ENCODE measurements at places on chromosomes 6 and 20.

DNA sequence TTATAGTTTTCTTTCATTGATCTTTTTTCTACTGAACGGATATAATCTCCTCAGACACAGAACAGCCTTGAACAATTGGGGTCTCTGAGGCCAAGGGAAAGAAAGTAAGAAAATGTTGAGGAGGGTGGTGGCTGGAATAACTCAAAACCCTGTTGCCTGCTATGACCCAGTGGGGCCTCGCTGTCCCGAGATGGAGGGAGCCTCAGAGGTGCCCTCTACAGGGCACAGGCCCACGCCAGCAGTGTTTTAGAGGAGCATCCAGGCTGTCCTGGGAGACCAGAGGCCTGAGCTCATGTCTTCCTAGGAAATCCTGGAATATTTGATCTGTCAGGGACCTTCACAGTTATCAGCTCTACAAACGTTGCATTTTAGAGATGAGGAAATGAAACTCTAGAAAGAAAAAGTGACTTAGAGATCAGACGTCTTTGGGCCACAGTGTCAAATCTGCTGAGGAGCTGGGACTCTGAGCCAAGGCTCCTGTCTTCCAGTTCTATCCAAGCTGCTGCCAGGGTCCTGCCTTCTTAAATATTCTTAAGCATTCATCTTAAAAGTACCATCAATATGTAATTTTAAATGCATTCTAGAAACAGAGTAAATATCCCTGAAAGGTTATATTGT lies 26.3 kb downstream of the ALDH5A1 start:
- DNase-seq: no peak

DNA sequence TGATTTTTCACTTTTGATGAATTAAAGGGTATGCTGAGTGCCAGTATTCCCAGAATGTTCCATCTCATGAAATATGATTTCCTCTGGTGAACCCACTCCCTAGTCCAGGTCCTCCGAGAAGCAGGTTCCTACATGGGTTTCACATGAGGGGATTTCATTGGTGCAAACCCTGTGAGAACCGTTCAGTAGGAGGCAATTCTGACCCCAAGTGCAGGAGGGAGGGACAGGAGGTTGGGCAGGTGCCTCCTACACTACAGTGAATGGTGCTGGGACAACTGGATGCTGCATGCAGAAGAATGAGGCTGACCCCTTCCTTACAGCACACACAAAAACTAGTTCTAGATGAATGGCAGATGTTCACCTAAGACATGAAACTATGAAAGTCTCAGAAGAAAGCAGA lies 5.1 kb upstream of the ULBP2 start:
- peak; percentile 12 for DNase-seq

DNA sequence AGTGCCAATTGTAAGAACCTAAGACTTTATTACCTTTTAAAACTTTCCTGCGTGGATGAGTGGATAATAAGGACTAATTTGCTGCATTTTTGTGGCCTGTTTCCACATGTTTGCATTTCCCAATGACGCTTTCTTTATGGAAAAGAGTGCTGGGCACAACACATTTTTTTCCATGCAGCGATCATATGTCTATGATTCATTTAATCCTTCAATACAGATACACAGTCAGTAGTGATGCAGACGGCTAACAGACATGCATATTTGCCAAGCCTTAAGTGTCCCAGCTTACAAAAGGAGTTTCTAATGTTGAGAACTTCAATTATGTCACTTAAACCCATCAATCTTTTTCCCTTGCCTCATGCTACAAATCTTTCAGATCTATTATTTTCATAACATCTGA lies 239.8 kb upstream of the PREP start:
- DNase-seq: no peak

GRCh38 chr6:31187780-31188194 lies 17.3 kb upstream of the POU5F1 start:
- no peak for DNase-seq

GRCh38 chr6:134995536-134995935 lies 45.6 kb upstream of the ALDH8A1 start:
- DNase-seq: no peak

DNA sequence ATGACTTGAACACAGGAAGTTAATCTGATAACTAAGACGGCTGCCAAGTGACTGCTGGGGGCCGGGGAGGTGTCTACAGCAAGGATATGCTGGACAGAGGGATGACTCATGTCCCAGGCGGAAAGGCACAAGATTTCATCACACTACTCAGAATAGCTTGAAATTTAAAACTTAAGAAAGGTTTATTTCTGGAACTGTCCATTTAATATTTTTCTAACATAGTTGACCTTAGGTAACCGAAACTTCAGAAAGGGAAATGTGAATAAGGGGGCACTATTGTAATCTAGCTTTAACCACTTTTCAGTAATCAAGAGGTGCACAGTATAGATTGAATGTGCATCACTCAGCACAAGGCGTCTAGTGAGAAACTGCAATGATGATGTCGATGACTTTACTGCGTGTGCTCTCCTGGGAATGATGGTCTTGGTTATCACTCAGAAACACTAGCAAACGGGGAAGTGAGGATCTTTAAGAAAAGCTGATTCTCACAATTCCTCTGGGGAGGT lies 171.5 kb downstream of the QKI start:
- DNase-seq: peak; percentile 87

- DNase-seq: no peak
Measured at GRCh38 chr6:131225127-131225526, 89.9 kb downstream of the AKAP7 start.

DNA sequence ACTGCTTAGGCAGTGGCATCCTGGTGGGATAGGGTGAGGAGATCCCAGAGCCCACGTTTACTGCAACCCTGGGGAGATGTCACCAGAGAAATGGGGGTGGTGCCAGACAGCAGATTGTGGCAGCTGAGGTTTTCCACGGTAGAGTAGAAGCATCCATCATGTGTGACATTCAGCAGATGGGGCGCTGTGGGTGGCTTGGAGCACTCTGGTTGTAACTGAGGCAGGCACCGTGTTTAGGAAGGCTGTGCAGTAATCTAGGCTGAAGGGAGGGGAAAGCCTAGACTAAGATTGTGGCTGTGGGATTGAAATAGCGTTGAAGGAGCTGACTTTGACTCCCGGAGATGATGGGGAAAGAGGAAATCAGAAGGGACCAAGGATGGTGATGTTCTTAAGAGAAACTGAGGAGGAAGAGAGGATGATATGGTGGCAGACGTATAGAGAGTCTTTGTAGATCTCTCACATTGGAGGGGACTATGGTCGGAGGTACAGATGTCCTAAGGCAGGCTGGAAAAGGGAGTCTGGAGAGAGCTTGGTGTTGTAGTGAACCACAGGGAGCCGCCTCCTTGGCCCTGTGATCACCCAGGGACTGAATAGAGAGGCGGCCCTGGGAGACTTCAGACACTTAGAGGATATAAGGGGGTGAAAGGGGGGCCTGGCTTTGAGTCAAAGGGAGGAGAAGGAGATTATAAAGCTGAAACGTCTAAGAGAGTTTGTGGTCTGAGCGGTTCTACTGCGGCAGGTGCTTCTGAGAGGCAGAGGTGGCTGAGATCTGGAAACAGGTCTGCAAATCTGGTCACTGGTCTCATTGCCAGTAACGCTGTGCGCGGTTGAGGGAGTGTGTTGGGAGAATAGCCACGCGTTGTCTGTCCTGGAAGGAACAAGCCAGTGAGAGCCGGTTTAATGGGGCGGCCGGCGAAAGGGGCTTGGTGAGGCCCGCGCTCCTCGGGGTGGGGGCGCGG lies 792 bp upstream of the MICA start:
- DNase-seq: peak; percentile 84

GRCh38 chr6:139679516-139680179 lies 305.2 kb upstream of the CITED2 start:
- no peak for DNase-seq

All from posterior vena cava (tissue), 2 donors.